ENCODE measurements at places on chromosomes 13 and 19.
A peak's percentile ranks its signal among the peaks of the same experiment; 100 is the strongest.

DNA sequence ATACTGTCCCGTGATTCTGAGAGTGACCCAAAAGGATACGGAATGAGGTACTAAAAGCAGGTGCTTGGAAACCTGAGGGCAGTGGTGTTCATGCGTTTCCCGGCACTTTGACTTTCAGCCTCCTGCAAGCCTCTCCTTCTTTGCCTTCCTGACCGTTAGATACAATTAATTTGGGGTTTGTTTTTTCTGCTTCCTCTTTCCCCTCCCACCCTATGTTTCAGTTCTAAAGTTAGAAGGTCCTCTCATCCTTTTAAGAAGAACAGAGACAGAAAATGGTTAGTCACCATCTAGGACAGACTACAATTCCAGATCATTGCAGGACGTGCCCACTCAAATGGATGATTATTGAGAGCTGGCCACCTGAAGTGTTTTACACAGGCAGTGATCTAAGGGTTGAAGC, 1.8 kb upstream of the LILRB4 start:
- DNase-seq = no peak

DNA sequence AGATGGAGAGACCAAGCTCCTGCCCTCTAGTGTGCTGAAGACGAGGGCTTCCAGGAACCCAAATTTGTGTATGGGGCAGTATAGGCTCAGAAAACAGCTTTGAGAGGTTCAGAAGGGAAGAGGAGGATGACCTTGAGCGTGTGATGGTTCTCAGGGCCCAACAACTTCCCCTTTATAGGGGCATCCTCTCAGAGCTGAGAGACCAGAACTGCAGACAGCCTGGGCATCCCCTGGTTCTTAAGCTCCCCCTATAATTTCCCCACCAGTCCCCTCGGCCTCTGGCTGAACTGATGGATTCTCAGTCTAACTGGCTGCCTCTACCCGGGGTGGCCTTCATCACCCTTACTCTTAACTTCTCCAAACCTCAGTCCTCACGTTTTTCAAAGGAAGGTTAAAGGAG, 167.5 kb downstream of the URI1 start:
- DNase-seq = no peak

DNA sequence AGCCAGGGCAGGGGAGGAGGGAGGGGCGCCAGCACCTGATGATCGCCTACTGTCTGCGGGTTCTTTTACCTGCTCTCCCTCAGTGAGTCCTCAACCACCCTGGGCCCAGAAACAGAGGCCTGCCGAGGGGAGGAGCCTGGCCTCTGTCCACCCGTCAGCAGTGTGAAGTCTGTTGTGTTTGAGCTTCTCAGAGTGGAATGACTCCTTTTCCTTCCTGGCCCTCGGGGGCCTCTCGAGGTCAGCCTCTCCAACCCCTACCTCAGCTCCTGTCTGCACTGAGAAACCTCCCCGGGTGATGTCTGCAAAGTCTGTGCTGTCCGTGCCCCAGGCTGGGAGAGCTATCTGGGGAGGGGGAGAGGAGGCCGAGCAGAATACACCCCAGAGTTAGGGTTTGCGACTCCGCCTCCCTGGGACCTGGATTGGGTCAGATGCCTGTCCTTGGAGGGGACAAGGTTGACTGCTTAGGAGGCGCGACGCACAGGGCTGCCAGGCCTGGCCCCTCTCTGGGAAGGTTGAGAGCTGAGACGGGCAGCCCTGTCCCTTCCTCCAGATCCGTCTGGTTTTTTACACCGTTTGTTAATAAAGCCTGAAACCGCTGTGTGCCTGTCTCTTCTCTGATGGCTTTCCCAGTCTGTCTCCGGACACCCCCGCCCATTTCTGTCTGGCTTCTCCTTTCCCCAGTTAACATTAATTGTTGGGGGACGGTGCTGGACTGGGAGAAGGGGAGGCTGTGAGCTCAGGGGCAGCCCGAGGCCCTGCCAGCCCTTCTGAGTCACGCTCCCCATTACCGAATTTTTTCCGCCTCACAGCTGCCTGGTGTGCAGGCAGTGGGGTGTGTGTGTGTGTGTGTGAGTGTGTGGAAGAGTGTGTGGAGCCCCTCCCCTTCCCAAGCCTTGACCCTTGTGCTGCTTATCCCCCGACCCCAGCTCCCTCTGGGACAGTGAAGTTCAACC, 989 bp upstream of the SSC5D start:
- peak; percentile 60 for DNase-seq

DNA sequence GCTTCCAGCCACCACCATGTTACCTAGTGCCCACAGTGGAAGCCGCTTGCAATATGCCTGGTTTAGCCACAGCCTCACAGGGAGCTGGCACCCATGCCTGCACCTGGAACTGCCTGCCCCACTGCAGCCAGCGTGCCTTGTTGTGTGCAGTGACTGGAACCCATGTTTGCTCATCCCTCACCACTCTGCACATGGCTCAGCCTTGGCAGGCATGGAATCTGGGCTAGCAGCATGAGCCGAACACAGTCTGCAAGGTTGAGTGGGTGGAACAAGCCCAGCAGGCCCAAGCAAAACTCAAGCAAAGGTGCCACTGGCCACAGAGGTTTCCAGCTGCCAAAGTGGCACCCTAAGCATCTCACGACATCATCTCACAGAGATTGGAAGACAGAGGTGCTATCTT, 269.5 kb downstream of the PCDH20 start:
- no peak for DNase-seq

- DNase-seq = no peak
Measured at GRCh38 chr13:97339988-97340749, 93.8 kb upstream of the RAP2A start.

- no peak for DNase-seq
Measured at GRCh38 chr19:43425567-43426392, 11.1 kb downstream of the TEX101 start.

- no peak for DNase-seq
Measured at GRCh38 chr19:50152578-50152977, 10.5 kb downstream of the IZUMO2 start.

DNA sequence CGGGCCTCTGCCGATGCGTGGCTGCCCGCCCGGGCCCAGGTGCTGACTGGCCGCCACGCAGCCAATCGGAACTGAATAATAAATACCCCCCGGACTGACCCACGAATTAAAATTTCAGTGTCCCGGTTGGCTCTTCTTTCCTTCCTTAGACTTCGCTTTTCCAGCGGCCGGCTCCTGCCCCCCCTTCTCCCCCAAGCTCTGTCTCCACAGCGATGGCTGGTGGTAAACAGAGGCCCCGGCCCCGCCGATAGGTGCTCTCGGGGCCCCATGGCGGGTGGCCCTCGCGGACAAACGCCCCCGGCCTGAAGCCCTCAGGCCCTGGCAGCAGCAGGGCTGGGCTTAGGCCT, 2.6 kb downstream of the ZBTB7A start:
- DNase-seq = no peak

DNA sequence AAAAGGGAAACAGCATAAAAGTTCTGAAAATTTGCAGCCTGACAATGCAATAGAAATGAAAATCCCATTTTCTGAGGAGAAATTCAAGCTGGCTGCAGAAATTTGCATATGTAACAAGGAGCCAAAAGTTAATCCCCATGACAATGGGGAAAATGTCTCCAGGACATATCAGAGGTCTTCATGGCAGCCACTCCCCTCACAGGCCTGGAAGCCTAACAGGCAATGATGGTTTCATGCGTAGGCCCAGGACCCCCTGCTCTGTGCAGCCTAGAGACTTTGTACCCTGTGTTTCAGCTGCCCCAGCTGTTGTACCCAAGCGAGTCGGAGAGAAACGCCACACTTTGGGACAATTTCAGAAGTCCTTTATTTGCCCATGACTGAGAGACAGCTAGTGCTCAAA, 701.3 kb upstream of the KLHL1 start:
- no peak for DNase-seq

DNA sequence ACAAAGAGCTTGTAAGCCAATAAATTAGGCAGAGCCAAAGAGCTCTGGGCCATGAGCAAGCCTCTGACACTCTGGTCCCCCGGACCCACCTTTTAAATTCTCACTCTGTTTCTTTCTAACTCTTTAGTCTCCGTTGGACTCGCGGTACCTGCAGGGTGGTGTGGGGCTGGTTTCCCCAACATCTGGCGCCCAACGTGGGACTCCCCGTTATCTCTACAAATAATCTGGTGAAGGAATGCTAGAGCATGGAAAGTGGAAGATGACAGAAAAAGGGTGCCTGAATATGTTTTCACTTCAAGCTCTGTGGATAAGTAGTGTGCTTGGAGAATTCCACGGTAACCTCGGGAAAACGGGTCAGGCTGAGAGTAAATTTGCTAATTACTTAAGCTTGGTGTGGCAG, 36.5 kb upstream of the CYP2B6 start:
- DNase-seq = no peak

- DNase-seq = no peak
Measured at GRCh38 chr19:15587663-15588062, 27.4 kb upstream of the CYP4F8 start.

DNA sequence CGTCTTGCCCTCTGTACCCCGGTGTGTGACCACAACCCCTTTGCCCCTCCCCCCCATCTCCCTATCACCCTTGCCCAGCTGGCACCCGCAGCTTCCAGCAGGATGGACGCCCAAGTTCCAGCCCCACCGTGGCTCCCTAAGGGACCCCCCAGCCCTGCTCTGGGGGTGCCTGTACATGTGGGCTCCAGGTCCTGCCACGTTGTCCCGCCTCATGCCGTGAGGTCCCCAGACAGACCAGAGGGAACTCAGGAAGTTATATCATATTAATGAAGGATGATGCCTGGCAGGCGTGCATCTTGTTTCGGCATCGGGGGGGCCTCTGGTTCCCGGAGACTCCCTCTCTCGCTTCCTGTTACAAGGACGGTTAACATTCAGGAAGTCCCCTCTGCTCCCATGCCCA, 1.6 kb upstream of the PTGIR start:
- DNase-seq = no peak

- no peak for DNase-seq
Measured at GRCh38 chr13:97921176-97921816, 32.2 kb upstream of the IPO5 start.

GRCh38 chr13:42073683-42074082, 25.2 kb downstream of the DGKH start:
- DNase-seq = no peak

DNA sequence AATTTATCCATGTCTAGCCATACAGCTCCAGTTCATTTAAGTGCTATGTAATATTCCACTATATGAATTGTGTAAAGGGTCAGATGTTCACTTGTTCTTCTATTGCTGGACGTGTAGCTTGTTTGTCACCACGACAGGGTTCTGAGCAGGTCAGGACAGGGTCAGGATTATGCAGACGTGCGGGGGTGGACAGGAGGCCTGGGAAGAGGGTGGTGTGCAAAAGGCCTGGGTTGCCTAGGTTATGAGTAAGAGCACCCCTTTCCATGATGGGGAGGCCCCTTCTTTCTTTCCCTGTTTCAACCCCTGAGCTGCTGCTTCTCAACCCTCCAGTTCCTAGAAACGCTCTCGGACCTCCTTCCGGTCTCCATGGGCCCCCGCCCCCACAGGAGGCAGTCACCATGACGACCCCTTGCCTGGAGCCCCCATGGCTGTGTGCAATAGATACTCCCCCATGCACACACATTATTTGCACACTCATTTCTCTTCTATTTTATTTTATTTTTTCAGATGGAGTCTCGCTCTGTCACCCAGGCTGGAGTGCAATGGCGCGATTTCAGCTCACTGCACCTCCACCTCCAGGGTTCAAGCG, 2.0 kb downstream of the EXOC3L2 start:
- DNase-seq = no peak

DNA sequence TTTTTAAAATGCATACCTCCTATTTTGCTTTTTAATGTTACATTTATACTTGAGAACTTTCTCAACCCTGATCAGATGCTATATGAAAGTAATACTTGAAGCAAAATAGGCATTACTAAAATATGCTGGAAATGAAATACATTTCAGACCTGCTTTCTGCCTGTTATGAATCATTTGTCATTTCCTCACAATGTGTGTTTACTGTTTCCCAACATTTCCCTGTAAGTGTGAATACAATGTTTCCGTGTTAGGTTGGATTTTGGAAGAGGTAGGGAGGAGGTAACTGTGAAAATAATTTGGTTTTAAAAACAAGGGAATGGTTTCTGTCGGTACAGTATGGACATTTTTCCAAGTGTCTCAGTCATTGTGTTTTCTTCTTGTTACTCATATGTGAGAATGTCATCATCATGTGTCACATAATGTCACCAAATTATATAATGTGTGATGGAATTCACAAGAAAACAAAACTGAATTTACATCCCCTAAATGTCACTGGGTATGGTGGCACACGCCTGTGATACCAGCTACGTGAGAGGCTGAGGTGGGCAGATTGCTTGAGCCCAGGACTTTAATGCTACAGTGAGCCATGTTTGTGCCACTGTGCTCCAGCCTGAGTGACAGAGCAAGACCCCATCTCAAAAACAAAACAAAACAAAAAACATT, 43.0 kb downstream of the ZAR1L start:
- no peak for DNase-seq

GRCh38 chr13:90995614-90996013, 351.9 kb upstream of the MIR17HG start:
- no peak for DNase-seq

- DNase-seq = no peak
Measured at GRCh38 chr19:827710-828321, at the start of gene AZU1. Gene AZU1 (plus strand): TSS chr19:827837. CDS start chr19:827847, 10 bp downstream.

GRCh38 chr13:50366488-50367174, 351.4 kb downstream of the KCNRG start:
- DNase-seq = no peak

GRCh38 chr13:33244210-33244906, 41.2 kb downstream of the STARD13 start:
- DNase-seq = no peak

- DNase-seq = no peak
Measured at GRCh38 chr19:4161415-4162077, 8.1 kb downstream of the CREB3L3 start.

DNA sequence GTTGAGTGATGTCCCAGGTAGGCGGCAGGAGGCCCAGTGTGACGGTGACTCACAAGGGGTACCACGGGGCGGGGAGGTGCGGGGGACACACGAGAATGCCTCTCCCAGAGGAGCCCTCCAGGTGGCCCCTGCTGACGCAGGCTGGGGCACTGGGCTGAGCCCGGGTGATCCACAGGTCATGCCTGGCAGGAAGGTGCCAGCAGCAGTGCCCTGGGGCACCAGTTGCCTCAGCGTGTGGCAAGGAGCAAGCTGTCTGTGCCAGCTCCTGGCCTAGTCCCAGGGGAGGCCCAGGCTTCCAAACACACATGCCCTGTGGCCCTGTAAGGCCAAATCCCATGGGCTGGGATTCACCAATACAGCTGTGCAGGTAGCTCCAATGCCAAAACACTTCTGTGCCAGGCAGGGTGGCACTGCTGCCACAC, 28.0 kb downstream of the AKT2 start:
- no peak for DNase-seq

GRCh38 chr13:65940720-65941119, 1289.4 kb downstream of the PCDH9 start:
- DNase-seq = no peak

DNA sequence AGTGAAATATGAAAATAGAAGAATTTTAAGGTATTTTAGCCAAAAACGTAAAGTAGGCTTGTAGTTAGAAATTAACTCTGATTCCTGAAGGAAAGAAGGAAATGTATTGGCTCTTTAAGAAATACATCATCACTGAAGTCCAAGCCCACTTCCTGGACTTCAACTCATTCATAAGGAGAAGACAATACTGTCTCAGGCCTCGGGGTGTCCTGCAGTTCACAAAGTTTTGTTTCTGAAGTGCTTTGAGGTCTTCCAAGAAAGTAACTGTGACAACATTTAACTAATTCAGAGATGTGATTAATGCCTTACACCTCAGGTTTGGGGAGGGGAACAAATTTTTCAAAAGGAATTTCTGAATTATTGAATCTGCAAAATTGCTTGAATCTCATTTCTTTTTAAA, 65.8 kb upstream of the STARD13 start:
- DNase-seq = no peak

- no peak for DNase-seq
Measured at GRCh38 chr19:5172859-5173630, 167.6 kb downstream of the PTPRS start.
